Prostate gland (tissue), 2 donors: ENCODE measurements at places on chromosomes 2 and 18. TPM values are rescaled to one million over a fixed set of nuclear protein-coding genes. Genes with fewer than 3 reads are reported as not detected.

GRCh38 chr2:96241900-96242611, 23.7 kb downstream of the TMEM127 start:
- H3K27me3 ChIP-seq, result no peaks in the 10 kb centered on the region
- H3K27ac ChIP-seq, result no peak overlapping the region
- H3K4me3 ChIP-seq, result no peak overlapping the region
- H3K4me1 ChIP-seq, result no peaks in the 10 kb centered on the region

GRCh38 chr2:31950946-31951562, 59.8 kb downstream of the MEMO1 start:
- H3K27me3 ChIP-seq, result no peaks in the 10 kb centered on the region
- no peak for DNase-seq
- no peak overlapping the region for H3K27ac ChIP-seq
- H3K36me3 ChIP-seq, result no peaks in the 10 kb centered on the region
- H3K4me3 ChIP-seq, result no peak overlapping the region

DNA sequence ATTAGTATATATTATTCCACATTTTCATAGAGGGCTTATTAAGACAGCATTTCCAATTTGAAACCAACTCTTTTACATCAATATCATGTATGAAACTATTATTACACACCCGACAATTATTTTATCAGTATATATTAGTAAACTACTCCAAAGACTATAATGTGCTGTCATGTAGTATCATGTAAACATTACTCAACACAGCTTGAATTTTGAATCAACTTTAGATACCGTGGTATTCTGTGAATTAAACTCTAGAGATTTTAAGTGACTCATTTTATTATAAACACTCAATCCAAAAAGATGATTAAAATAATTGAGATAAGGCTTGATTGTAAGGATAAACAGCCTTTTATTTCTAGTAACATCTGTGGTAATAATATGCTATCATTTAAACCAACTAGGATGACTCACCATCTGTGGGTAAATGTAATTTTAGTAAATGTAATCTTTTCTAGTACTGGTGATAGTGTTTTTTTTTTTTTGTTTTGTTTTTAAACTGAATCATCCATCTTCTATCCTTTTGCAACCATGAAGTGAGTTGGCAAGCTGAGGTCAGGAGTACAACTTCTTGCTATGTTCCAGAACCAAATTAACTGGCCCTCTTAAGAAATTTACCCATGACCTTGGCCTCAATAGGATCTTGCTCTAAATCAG, 144.3 kb upstream of the SMAD7 start:
- H3K4me1 ChIP-seq, result no peaks in the 10 kb centered on the region
- H3K4me3 ChIP-seq, result no peak overlapping the region
- no peaks in the 10 kb centered on the region for H3K27me3 ChIP-seq
- no peak for DNase-seq

- H3K27ac ChIP-seq, result no peak overlapping the region
- H3K4me3 ChIP-seq, result no peak overlapping the region
- no peaks in the 10 kb centered on the region for H3K4me1 ChIP-seq
- DNase-seq, result no peak
These were observed 291.1 kb downstream of the ARHGAP15 start for GRCh38 chr2:143420313-143420712.

GRCh38 chr2:71330585-71331330, 824 bp upstream of the ZNF638 start:
- H3K4me1 ChIP-seq, result no peaks in the 10 kb centered on the region
- H3K4me3 ChIP-seq, result no peak overlapping the region
- H3K36me3 ChIP-seq, result no peaks in the 10 kb centered on the region
- no peak for DNase-seq
- no peaks in the 10 kb centered on the region for H3K27me3 ChIP-seq
- no peak overlapping the region for H3K27ac ChIP-seq

DNA sequence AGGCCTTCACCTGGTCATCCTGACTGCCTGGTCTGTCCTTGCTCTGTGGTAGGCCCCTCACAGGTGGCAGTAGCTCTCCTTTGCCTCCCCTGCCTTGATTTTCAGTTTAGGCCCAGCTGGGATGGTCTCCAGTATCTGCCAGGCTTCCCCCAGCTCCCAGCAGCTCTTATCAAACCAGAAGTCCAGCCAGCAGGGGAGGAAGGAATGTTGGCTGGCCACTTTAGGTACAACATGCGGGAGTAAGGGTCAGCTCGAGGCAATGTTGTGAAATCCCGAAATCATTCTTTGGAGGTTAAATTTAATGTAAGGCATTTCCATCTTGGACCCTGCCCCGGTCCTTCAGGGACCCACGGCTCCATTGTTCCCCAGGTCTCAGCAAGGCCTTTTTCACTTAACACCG, 16.8 kb downstream of the ATP6V1C2 start:
- H3K27ac ChIP-seq, result no peak overlapping the region
- no peaks in the 10 kb centered on the region for H3K4me1 ChIP-seq
- H3K4me3 ChIP-seq, result no peak overlapping the region
- DNase-seq, result no peak

DNA sequence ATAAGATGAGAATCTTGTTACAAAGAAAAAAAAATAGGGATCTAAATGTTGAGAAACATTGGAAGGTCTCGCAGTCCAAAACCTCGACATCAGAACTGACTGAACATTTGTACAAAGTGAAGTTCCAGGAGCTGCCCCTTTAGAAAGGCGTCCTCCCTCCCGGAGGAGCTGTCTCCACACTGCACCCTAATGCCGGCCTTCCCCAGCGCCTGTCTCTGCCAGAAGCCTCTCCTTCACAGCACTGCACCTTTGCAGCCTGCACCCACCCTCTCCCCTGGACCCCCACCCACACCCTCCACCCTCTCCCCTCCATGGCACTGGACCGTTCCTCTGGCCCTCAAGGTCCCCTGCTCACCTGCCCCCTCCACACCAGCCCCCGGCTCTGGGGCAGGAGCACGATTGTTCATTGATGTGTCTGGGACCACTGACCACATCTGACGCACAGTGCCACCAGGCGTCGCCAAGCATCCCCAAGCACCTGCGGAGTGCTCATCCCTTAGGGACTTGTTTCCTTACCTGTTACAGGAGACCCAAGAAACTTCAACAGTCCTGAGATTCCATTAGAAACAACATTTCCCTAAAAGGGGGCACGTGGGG, 90.3 kb upstream of the SNTG2 start:
- no peaks in the 10 kb centered on the region for H3K4me1 ChIP-seq
- H3K27ac ChIP-seq, result no peak overlapping the region
- H3K36me3 ChIP-seq, result no peaks in the 10 kb centered on the region
- DNase-seq, result no peak
- no peaks in the 10 kb centered on the region for H3K27me3 ChIP-seq

GRCh38 chr2:190794377-190794776, 86.2 kb upstream of the GLS start:
- H3K27ac ChIP-seq, result no peak overlapping the region
- no peaks in the 10 kb centered on the region for H3K27me3 ChIP-seq
- no peak for DNase-seq
- H3K4me1 ChIP-seq, result no peaks in the 10 kb centered on the region
- H3K36me3 ChIP-seq, result no peaks in the 10 kb centered on the region
- H3K4me3 ChIP-seq, result no peak overlapping the region

- DNase-seq, result no peak
- H3K27me3 ChIP-seq, result no peaks in the 10 kb centered on the region
- no peaks in the 10 kb centered on the region for H3K36me3 ChIP-seq
- no peaks in the 10 kb centered on the region for H3K4me1 ChIP-seq
- no peak overlapping the region for H3K27ac ChIP-seq
- H3K4me3 ChIP-seq, result no peak overlapping the region
These were observed 193.4 kb downstream of the LRRTM1 start for GRCh38 chr2:80111185-80111584.

GRCh38 chr2:168814939-168815907, 12.8 kb downstream of the NOSTRIN start:
- no peak overlapping the region for H3K4me3 ChIP-seq
- H3K36me3 ChIP-seq, result no peaks in the 10 kb centered on the region
- no peak overlapping the region for H3K27ac ChIP-seq
- no peak for DNase-seq
- H3K27me3 ChIP-seq, result no peaks in the 10 kb centered on the region
- H3K4me1 ChIP-seq, result no peaks in the 10 kb centered on the region

- H3K4me3 ChIP-seq, result no peak overlapping the region
- no peaks in the 10 kb centered on the region for H3K4me1 ChIP-seq
- DNase-seq, result no peak
- H3K36me3 ChIP-seq, result no peaks in the 10 kb centered on the region
- H3K27ac ChIP-seq, result no peak overlapping the region
These were observed 19.1 kb upstream of the CCDC178 start for GRCh38 chr18:33459612-33460011.

DNA sequence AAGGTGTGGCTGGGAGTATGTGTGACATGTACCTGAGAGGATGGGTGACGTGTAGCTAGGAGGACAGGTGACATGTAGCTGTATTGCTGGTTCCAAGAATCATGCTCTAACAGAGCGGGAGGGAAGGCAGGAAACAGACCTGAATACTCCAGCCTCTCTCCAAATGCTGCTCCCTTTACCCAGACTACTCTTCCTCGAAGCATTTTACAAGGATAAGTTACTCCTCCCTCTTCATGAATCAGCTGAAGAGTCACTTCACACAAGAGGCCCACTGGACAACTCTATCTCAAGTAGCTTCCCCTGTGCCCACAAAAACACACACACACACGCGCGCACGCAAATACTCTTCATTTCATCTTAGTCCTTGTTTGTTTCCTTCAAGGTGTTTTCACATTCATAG, 52.6 kb upstream of the KIDINS220 start:
- H3K4me1 ChIP-seq, result no peaks in the 10 kb centered on the region
- no peak overlapping the region for H3K4me3 ChIP-seq
- H3K27ac ChIP-seq, result no peak overlapping the region
- H3K27me3 ChIP-seq, result no peaks in the 10 kb centered on the region

DNA sequence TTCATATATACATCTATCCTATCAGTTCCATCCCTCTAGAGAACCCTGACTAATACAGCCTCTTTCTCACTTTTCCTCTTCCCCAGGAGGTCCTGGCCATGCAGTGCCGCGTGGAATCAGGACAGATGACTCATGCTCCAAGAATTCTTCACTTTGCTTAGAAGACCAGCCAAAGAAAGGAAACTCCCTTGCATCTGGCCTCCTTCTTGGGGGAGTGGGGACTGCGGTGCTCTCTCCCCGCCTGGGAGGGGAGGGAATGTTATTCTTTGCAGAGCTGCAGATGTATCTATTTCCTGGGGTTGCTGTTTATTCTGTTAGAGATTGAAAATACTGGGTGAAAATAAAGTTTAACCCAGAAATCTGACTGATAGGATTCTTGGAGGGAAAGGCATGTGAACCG, 111.5 kb upstream of the SH3BP4 start:
- no peaks in the 10 kb centered on the region for H3K4me1 ChIP-seq
- H3K27me3 ChIP-seq, result no peaks in the 10 kb centered on the region
- H3K4me3 ChIP-seq, result no peak overlapping the region
- no peak overlapping the region for H3K27ac ChIP-seq
- H3K36me3 ChIP-seq, result no peaks in the 10 kb centered on the region
- no peak for DNase-seq

GAL3ST2 gene
- 2.4 TPM for total RNA-seq

FOXD4L1 gene
- total RNA-seq, result not detected

AKAIN1 gene
- total RNA-seq, result not detected

FZD7 gene
- 26.1 TPM for total RNA-seq

CYP27A1 gene
- 97.7 TPM for total RNA-seq

DSEL gene
- 5.7 TPM for total RNA-seq

MBD5 gene
- 44.7 TPM for total RNA-seq

KCTD1 gene
- 24.7 TPM for total RNA-seq

RAB17 gene
- 13.6 TPM for total RNA-seq

EMILIN1 gene
- 149 TPM for total RNA-seq

PDE11A gene
- 26.6 TPM for total RNA-seq

NT5DC4 gene
- total RNA-seq, result 0.23 TPM
